ENCODE measurements at places on chromosomes 13 and 19.
A peak's percentile ranks its signal among the peaks of the same experiment; 100 is the strongest.

- H3K27me3 ChIP-seq: no peaks in the 10 kb centered on the region
- peak overlapping the region; percentile 99 for H3K27ac ChIP-seq
- H3K4me1 ChIP-seq: peaks cover 75% of the 10 kb centered on the region
- H3K4me3 ChIP-seq: peak overlapping the region; percentile 83
- peaks cover 80% of the 10 kb centered on the region for H3K36me3 ChIP-seq
Observed at GRCh38 chr19:18493440-18494266, 28.2 kb downstream of the ELL start.

DNA sequence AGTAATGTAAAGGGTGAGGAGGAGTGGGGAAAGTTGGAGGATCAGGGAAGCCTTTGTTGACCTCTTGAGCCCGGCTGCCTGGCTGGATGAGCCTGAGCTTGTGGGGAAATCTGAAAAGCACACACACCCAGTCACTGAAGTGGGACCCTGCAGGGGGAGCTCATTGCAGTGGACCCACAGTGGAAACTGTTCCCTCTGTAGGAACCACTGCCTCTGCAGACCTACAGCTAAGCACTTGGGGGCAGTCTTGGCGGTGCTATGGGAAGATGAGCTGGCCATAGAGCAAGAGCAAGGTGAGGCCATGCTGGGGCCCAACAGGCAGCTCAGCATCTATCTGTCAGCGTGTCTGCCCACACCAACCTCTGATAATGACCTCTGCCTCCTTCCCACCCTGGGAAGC lies 294.8 kb downstream of the TSHZ3 start:
- H3K27me3 ChIP-seq: peaks cover 49% of the 10 kb centered on the region
- no peak overlapping the region for H3K4me3 ChIP-seq
- no peaks in the 10 kb centered on the region for H3K36me3 ChIP-seq
- DNase-seq: peak; percentile 1
- H3K4me1 ChIP-seq: no peaks in the 10 kb centered on the region

GRCh38 chr13:57353831-57354230 lies 186.8 kb downstream of the PRR20E start:
- H3K36me3 ChIP-seq: no peaks in the 10 kb centered on the region
- DNase-seq: no peak
- no peak overlapping the region for H3K4me3 ChIP-seq
- no peaks in the 10 kb centered on the region for H3K4me1 ChIP-seq
- H3K27me3 ChIP-seq: no peaks in the 10 kb centered on the region

DNA sequence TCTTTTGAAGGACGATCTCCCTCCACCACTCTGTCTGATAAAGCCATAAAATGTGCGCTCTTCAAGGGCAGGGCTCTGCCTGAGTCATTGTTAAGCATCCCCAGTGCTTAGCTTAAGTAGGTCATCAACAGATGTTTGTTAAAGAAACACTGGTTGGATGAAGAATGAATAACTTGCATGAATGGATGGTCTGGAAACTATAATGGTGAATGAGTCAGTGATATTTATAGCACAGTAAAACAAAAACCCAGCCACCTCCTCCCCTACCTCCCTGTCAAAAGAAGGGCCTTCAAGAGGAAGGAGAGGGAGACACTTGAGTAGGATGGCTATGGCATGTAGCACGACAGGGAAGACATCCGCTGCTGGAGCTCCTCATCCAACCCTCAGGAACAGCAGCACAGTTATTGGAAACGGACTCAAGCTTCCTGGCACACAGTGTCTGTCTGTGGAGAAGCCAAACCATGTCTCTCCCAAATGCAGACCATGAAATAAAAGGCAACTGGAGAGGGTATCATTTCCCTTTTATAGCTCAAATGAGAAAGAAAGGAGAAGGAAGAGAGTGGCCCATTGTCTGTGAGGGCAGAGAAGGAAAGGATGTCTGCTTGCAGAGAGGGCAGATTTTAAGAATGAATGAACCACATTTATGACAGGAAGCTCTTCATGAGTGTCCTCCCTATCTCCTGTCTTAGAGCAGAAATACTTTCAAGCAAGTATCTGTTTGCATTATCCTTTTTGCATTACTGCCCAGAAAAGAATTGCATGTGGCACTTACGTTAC lies 183.5 kb upstream of the UBL3 start:
- no peaks in the 10 kb centered on the region for H3K36me3 ChIP-seq
- DNase-seq: no peak
- H3K27ac ChIP-seq: no peak overlapping the region
- H3K27me3 ChIP-seq: peaks cover 14% of the 10 kb centered on the region

DNA sequence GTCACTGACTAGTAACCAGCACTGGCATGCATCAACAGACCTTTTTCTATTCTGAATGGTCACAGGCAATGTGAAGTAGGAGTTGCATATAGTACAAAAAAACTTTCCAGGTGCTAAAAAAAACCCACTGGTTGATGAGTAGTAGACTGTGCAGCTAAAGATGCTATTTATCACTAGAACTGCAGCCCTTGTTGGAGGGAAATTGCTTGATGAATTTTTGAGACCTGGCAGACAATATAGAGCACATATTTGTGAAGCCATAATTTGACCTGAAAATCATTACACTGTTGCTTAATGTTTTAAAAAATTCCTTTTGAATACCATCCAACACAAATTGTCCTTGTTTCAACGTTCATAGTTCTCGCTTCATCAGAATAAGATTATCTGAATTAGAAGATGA lies 441.0 kb downstream of the KLF12 start:
- peaks cover 13% of the 10 kb centered on the region for H3K4me1 ChIP-seq
- peaks cover 29% of the 10 kb centered on the region for H3K36me3 ChIP-seq
- H3K4me3 ChIP-seq: no peak overlapping the region

DNA sequence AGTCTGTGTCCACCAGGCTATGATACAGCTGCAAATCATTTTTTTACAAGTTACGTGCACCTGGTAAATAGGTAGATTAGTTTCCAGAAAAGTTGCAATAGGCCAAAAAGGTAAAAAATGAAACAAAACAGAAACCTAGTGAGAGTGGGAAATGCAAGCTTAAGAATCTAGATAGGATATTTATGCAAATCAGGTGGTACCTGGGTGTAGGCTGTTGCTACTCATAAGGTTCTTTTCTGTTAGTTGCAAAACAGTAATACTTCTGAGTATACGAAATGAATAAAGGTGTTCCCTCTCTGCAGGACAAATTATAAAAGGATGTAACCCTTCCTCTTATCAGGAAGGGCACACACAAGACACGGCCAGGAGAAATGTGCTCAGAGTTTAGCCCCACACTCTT lies 97.9 kb downstream of the UGGT2 start:
- H3K27me3 ChIP-seq: no peaks in the 10 kb centered on the region
- H3K36me3 ChIP-seq: no peaks in the 10 kb centered on the region

DNA sequence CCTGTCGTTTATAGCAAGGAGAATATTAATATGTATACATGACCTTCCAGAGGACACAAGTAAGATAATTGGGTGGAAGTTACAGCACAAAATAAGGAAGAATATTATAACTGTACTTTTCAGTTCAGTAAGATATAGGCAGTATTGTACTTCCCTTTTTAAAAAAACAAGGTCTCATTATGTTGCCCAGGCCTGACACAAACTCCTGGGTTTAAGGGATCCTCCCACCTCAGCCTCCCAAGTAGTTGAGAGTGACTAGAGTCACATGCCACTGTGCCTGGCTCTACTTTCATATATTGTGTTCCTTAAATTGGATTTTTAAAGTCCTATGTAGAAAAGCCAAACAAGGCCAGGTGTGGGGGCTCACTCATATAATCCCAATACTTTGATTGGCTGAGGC lies 19.5 kb upstream of the MAB21L1 start:
- no peak for DNase-seq
- no peak overlapping the region for H3K27ac ChIP-seq
- H3K4me3 ChIP-seq: no peak overlapping the region
- no peaks in the 10 kb centered on the region for H3K27me3 ChIP-seq
- no peaks in the 10 kb centered on the region for H3K36me3 ChIP-seq

DNA sequence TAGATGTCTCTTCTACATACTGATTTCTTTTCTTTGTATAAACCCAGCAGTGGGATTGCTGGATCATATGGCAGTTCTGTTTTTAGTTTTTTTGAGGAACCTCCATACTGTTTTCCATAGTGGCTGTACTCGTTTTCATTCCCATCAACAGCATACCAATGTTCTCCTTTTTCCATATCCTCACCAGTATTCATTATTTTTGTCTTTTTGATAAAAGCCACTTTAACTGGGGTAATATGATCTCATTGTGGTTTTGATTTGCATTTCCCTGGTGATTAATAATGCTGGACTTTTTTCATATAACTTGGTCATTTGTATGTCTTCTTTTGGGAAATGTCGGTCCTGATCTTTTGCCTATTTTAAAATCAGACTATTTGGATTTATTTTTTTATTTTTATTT lies 108.5 kb downstream of the PAN3 start:
- no peaks in the 10 kb centered on the region for H3K27me3 ChIP-seq
- peaks cover 41% of the 10 kb centered on the region for H3K36me3 ChIP-seq
- H3K4me1 ChIP-seq: peaks cover 18% of the 10 kb centered on the region

DNA sequence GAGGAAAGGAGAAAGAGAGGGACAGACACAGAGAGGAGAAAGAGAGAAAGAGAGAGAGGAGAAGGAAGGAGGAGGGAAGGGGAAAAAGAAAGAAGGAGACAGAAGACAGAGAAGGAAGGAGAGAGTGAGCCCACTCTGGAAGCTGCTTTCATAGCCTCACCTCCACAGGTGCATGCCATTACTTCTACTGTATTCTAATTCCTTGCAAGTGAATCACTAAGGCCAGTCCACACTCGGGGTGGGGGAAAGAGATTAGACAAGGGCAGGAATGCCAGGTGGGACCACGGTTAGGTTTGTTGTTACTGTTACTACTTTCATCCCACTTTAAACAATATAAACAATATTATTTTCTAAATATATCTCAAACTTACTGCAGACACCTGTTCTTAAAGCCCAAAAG lies 684.5 kb upstream of the ARGLU1 start:
- DNase-seq: no peak
- H3K4me1 ChIP-seq: no peaks in the 10 kb centered on the region
- no peaks in the 10 kb centered on the region for H3K36me3 ChIP-seq
- no peak overlapping the region for H3K27ac ChIP-seq
- H3K27me3 ChIP-seq: no peaks in the 10 kb centered on the region

DNA sequence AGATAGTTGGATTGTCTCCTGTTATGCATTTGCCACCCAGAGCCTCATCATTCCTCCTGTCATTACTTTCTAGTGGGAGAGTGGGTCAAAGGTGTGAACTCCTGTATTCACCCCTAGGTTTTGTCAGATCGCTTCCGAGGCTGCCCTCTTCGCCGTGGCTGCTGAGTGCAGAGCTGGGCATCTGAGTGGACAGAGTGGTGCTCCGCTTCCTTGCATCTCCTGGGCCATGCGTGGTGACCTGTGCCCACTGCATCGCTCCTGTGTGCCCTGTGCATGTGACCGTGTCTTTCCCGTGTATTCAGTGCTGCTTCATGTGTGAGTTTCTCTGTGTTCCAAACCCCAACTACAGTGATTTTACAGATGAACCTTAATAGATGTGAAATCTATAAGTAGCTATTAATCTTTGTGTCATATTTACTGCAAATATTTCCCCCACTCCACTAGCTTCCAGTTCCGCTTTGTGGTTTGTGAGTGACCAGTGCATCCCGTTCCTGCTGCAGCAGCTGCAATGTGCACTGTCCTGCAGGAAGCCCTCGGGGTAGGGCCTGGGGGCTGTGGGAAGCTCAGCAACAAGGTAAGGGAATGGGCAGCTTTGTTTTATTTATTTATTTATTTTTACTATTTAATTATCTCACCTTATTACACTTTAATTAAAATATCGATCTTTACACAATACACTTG lies 53.1 kb downstream of the C13orf46 start:
- H3K4me3 ChIP-seq: no peak overlapping the region
- no peak overlapping the region for H3K27ac ChIP-seq
- no peaks in the 10 kb centered on the region for H3K4me1 ChIP-seq
